ENCODE measurements at places on chromosomes 2 and 18.

DNA sequence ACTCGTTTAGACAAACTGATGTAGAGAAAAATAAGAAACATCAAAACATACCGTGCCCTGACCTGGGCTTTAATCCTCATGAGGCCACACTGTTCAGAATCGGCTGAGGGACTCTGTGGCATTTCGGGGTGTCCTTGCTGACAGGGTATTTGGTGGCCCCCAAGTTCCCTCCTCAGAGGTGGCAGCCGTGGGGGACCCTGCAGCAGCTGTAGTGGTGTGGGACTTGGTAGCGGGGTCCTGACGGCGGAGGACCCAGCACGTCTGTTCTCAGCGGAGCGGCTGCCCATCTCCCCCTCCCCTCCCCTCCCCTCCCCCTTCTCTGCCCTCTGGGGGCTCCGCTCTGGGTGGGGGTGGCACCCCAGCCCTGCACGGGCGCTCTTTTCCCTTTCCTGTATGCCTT is 18.4 kb downstream of the KCNG2 start:
- DNase-seq, result no peak

GRCh38 chr2:20565623-20566236 is 85.2 kb downstream of the HS1BP3 start:
- no peak for DNase-seq

DNA sequence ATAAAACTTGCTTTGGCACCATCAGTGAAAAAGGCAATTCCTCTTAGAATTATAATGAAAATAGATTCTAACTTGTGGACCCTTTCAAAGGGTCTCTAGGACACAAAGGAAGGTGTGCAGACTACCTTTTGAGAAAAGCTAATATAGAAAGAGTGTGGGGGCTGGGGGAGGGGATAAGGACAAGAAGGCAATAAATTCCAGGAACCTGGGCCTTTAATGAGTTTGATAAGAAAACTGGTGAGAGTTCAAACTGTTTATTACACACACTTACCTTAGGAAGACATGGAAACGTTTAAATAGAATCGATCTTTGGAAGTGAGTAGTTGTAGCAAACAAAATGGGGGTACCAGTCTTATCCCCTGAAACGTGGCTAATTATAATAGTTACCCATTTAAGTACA is 39.6 kb upstream of the PGAP1 start:
- no peak for DNase-seq

DNA sequence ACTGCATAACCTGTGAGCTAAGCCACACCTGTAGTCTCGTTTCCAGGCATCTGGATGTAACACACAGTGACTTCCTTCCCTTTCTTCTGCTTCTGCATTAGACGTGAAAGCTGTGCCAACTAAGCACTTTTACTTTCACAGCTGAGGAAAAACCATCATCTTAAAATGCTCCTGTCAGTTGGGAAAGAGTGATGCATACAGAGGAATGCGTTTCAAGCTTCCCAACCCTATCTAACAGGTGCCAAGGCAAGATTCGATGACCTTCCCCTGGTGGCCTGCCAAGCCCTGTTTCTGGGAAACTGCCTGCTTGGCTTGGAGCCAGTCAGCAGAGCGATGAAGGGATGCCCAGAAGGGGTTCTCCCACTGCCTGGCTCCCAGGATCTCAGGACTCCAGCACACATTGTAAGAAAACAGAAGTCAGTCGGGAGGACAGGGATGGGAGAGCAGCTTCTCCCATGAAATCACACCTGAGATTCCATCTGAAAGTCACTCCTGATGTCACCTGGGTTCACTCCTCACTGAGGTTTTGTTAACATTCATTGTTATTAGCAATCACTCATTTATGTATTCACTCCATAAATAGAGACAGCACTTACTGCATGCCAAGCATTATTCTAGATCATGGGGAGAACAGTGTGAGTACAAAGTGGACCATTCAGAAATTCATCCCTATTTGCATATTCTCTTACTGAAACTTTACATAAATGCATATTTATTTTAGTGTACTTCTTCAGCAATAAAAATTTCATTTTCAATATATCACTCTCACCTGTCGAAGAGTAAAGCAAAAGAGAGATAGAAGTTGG is 64.1 kb downstream of the DTNA start:
- no peak for DNase-seq

DNA sequence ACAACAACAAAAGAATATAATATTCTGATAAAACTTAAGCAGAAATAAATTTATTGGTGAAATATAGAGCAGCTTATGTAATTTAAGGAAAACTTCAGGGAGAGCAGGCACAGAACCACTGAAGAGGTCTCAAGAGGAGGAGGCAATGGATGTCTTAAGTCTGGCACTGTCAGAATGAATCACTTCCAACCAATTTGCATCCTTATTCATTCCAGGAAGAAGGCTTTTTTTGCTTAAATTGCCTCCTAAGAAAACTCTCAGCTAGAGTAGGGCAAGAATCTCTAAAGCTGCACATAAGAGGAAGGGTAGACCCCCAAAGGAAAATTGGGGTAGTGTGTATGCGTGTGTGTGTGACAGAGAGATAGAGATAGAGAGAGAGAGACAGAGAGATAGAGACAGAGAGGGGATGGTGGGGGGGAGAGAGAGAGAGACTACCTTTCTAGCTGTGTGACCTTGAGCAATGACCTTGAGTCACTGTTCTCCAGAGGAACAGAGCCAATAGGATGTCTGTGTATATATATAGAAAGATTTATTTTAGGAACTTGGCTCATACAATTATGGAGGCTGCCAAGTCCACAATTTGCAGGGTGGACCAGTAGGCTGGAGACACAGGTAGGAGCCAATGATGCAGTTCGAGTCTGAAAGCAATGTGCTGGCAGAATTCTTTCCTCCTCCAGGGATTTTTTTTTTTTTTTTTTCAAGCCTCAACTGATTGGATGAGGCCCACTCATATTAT is 96.4 kb upstream of the LINC00305 start:
- no peak for DNase-seq

- no peak for DNase-seq
Observed at GRCh38 chr18:13232086-13232917, 13.7 kb downstream of the LDLRAD4 start.

DNA sequence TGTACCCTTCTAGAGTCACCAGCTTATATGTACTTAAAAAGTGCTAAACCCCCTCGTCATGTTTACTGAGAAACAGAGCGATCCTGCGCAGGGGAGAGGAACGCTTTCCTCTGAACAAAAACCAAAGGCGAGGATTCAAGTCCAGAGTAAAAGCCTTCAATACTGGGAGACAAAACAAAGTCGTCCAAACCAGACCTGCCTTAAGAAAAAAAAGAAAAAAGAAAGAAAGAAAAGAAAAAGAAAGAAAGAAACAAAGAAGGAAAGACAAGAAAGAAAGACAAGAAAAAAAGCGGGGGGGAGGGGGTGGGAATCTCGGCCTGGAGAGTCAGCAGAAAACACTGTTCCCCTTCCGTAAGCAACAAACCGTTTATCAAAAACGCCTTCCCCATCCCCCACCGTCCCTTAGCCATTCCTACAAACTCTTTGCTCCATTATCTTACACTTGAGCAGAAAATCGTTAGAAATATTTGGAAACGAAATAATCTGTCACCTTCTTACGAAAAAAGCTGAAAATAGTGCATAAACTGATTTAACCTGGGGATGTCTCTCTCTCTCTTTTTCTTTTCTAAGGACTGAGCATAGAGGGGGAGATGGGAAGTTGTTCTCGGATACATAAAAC is 3.3 kb downstream of the PTGR3 start:
- no peak for DNase-seq

DNA sequence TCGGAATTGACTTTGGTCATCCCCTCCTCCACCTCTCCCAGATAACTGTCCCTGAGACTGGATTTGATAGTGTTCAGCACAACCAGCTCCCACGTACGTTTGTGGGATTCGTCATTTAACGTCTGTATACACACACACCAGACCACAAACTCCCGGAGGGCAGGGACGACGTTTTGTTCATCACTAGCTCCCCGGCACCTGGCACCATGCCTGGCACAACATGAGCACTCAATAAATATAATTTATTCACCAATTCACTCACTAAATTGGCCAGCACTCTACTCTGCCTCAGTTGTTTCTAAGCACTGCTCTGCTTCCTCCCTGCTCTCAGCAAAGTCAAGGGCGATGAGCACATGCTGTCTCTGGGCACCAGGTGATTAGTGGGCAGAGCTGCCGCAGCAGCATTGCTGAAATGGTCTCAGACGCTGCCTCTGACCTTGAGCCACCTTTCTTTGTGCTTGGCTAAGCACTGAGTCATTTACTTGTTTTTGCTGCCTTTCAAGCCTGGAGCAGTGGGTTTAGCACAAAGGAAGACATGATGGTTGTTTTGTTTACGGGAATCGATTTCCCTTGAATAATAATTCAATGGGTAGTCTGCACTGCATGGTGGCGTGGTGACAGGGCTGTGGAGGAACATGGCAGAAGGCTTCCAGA is 19.3 kb upstream of the LOXHD1 start:
- no peak for DNase-seq

GRCh38 chr2:57711991-57712390 is 334.6 kb upstream of the VRK2 start:
- no peak for DNase-seq

DNA sequence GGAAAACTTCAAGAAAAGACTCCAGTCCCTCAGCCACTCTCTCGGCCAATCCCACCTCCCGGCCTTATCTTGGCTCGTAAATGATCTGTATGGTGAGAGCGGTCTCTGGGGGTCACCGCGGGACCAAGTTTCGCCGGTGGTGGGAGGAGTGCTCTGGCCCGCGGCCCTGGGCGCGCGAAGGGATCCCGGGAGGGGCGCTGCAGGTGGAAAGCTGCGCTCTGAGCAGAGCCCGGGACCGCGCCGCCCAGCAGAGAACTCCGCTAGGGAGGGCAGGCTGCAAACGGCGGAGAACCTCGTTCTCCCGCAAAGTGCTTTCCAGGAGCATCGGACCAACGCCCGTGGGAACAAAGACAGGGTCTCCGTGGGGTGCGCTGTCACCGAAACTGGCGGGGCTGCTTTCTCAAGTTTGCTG is 622 bp downstream of the LRP2 start:
- DNase-seq, result no peak

GRCh38 chr2:152695763-152696162 is 21.5 kb downstream of the PRPF40A start:
- no peak for DNase-seq

GRCh38 chr2:190663839-190664238 is 15.0 kb downstream of the NAB1 start:
- DNase-seq, result no peak

- DNase-seq, result no peak
Observed at GRCh38 chr18:70321616-70322015, 32.8 kb downstream of the SOCS6 start.

DNA sequence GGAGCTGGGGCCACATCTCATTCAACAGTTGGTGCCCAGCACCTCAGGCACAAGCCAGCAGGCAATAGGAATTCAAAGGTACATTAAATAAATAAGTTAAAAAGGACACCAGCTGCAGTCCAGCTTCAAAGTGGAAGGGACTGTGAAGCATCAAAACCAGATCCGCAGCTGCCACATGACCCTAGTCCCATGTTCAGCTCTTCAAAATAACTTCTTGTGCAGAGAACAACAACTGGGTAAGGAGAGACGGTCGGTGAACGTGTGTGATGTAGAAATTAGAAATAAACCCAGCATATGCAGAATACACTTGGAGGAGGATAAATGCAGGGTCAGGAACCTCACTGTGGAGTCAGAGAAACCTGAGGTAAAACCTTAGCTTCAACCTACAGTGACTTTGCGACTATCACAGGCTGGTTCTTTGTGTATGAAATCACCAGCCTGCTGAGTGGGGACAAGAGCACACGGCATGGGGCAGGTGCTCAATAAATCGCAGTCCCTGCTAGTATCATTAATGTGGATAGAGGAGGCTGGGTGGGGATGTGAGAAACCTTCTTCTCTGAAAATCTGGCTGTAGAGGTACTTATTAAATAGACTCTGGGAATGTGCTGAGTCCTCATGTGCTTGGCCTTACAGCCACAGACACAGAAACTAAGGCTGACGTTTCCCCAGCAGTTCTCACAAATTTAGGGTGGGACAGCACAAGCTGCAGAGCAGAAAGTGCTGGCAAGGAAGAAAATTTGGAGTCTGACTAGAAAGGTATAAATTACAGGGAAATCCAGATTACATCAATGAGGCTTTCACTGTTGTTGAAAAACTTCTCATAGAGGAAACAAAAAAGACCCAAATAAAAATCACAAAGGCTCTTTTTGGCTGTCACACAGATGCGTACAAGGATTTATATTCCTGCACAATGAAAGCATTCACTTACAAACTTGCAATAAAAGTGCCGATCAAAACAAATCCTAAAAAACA is 20.7 kb downstream of the FBXO15 start:
- DNase-seq, result no peak
